ENCODE measurements at places on chromosomes 7 and 10.
A peak's percentile ranks its signal among the peaks of the same experiment; 100 is the strongest.

DNA sequence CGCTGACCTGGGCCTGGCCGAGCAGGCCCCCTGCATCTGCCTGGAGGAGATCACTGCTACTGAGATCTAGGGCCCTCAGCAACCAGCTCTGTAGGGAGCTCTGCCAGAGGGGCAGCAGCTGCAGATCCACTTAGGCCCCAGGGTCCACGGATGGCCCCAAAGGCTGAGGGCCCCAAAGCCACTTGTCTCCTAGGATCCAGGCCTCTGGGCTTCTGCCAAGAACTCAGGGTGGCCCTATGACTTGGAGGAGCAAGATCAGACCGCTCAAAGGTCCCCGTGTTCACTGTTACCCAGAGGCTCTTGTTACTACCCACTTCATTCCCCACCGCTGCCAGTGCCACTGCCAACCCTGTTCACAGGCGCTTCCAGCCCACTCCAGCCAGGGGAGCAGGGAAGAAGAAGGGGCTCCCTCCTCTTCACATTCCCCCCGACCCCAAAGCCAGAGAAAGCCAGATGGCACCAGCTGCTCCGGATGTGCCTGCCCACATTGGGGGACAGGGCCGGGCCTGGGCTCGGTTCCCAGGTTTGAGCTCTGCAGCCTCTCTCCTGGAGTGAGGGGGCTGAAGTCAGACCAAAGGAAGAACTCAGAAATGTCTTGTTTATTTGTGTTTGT is 7.6 kb downstream of the LZTS2 start:
- no peak for DNase-seq

DNA sequence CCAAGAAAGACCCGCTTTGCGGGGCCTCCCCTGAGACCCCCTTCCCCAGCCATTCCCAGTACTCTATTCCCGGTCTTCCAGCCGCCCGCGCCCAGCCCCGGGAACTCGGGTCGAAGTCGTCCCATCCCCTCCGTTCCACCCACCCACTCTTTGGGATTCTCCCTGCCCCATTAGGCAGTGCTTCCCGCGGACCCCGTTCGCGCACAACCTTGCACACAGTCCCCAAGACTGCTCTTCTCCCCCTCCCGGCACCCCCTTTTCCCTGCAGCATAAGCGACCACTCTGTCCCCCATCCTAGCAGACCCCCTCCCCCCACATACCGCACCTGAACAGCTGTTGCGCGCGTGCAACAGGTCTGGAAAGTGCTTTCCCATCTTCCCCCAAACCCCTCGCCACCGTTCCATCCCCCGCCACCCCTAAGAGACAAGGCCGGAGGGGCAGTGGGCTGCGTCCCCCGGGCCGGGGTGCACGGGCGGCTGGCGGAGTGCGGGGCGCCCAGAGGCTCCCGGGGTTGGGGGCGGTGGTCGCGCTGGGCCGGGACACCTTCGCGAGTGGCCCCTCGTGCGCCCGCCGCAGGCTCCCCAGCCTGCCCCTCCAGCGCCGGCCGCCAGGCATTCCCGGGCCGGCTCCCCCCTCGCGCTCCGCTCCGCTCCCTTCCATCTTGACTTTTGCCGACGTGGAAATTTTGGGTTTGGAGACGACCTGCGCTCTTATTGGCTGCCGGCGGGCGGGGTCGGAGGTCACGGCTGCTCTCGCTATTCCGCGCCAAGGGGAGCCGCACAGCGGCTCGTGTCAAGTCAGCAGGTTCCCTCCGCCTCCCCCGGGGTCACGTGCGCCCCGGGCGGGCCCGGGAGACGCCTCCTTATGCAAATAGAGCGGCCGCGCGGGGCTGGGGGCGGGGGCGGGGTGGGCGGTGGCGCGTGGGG is 201.2 kb upstream of the NFE2L3 start:
- DNase-seq, result peak; percentile 78

GRCh38 chr7:4718075-4718474 is 36.0 kb downstream of the FOXK1 start:
- no peak for DNase-seq

- DNase-seq, result no peak
Observed at GRCh38 chr7:98753989-98754479, 115.8 kb downstream of the TMEM130 start.

DNA sequence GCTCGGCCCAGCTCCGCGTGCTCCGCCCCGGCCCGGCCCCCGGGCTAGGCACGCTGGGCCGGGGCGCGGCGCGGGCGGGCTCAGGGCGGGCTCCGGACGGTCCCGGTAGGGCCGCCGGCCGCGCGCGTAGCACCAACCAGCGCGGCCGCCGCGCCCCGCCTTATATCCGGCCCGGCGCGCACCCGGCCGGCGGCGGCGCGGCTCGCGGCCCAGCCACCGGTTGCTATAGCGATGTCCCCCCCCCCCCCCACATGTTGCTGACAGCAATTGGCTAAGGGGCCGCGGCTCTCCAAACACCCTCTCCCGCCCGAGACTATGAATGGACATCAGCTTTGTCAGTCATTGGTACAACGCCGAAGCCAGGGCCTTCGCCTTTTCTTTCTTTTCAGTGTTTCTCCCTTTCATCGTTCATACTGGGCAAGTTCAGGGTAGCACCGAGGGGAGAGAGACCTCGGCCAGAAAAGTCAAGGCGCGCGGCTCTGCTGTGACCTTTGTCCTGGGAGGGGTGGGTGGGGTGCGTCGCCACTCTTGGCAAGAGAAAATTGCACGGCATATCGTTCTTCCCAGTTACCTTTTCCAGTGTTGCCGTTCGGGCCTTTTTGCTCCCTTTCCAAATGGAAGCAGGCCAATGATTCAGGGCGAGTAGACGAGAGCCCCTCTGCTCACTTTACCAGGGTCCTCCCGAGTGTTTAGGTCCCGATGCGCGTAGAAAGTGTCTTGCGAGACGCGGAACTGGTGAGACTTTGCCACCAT is 354.2 kb downstream of the DNAJB6 start:
- DNase-seq, result no peak

DNA sequence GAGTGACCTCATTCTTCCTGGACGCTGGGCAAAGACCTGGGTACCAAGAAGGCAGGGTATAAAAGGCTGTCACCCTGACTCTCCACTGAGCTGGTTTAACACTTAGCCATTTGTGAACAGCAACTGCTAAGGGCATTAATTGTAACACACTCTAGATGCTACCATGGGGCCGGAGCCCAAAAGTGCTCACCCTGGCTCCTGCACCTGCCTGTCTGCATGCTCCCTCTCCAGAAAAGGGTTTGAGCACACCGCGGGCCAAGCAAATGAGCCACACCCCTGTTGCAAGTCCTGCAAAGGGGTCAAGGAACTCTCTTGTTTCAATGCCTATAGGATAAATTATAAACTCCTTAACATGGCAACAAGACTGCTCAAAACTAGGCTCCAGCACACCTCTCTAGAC is 114.8 kb downstream of the TEX36 start:
- DNase-seq, result no peak

DNA sequence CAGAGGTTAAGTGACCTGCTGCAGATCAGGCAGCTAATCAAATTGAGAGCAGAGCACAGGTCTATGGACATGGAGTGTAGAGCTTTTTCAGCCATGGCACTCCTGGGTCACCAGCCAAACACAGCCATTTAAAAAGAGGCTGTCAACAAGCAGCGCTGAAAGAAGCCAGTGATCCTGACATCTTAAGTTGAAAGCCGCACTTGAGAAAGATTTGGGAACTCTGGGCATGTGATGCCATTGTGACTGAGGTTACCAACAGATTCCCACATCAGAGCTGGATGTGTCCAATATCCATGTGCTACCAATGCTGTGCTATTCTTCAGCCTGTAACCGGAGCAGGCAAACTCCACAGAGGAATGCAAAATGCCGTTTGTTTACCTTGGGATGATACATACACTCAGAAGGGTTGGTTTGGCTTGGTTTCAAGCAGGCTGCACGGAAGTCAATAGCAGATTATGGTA is 56.2 kb upstream of the ABLIM1 start:
- DNase-seq, result no peak

DNA sequence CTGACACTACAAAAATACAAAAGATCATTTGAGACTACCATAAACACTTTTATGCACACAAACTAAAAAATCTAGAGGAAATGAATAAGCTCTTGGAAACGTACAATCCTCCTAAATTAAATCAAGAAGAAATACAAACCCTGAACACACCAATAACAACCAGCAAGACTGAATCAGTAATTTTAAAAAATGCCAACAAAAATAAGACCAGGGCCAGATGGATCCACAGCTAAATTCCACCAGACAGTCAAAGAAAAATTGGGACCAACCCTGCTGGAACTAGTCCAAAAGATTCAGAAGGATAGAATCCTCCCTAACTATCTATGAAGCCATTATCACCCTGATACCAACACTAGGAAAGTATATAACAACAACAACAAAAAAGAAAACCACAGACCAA is 277.4 kb downstream of the AGMO start:
- DNase-seq, result no peak

GRCh38 chr10:661597-662222 is 27.8 kb downstream of the DIP2C start:
- DNase-seq, result no peak

DNA sequence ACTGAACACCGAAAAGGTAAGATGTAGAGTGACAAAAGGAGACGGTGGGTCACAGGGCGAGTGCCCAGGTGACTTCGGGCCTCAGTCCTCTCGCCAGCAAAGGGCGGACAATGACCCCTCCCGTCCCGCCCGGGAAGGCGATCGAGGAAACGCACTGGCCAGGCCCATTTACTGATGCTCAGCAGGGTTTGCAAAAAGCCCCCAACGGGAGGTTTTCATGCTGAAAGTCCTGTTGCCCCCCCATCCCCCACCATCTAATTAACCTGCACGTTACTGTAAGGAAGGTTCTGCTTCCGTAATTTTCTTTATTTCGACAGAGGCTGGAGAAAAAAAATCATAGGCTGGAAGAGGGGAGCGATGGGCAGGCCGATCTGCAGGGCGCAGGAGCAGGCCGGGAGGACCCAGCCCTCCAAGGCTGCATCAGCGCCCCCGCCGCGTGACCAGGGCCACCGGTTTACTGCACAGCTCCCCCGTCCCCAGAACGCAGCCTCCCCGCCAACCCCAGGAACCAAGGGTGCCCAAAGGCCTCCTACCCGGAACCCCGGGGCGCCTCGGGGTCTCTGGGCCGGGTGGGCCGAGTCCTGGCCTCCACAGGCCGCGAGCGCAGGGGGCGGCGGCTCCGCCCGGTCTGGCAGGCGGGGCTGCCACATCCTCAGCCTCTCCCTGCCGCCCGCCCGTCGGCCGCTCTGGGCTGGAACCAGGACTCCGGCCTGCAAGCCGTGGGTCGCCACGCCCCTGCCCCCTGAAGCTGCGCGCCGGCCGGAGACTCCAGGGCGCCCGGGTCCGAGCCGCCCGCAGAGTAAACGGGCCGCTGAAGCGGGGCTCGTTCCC is 613 bp downstream of the OAT start:
- DNase-seq, result peak; percentile 27

DNA sequence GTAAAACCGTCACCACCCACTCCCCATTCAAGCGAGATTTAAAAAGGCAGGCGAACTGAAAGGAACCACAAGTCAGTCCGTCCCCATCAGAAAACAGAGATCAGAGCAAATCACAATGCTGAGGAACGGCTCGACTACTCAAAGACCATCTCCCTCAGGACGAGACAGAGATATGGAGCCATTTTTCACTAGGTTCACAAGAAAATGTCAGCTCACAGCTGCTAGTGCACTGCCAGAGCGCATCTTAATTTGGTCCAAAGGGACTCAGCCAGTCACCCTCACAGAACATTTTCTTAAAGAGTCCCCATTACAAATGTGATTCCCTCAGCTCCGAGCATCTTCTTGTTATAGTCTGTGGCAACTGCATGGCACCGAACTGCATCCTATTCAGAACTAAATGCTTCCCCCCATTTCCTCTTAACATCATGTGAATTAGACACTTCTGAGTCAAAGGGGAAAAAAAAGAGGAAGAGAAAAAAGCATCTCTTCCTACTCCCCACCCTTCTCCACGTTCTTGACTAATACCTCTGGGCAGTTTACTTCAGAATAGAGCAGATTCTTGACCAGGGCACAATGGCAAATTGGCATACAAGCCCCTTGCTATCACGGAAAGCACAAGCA is 683.9 kb downstream of the MAGI2 start:
- no peak for DNase-seq

- no peak for DNase-seq
Observed at GRCh38 chr10:90920986-90921666, at the start of gene ANKRD1. Gene ANKRD1, minus strand, starts transcription at chr10:90921087. Its CDS starts 60 bp downstream, at chr10:90921027.

GRCh38 chr7:40099837-40100236 is 34.6 kb downstream of the MPLKIP start:
- no peak for DNase-seq

GRCh38 chr7:103504505-103505135 is 58.6 kb upstream of the SLC26A5 start:
- no peak for DNase-seq

DNA sequence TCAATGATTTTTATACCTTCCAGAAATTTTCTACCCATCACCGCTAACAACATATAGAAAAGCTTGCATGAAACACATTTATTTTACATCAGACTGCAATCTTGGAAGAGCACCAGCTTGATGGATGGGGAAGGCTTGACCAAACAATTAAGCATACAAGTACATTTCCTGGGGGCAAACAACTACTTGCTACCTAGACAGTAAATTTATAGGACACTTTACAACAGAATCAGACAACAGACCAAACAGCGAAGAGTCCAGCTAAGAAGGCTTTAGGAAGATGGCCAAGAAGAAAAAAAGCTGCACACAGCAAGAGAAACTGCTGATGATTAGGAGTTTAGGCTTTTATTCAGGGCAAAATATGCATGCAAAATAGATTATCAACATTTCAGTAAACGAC is 8.0 kb downstream of the AASS start:
- no peak for DNase-seq

GRCh38 chr7:74464931-74465886 is 11.5 kb downstream of the GTF2IRD1 start:
- DNase-seq, result no peak

DNA sequence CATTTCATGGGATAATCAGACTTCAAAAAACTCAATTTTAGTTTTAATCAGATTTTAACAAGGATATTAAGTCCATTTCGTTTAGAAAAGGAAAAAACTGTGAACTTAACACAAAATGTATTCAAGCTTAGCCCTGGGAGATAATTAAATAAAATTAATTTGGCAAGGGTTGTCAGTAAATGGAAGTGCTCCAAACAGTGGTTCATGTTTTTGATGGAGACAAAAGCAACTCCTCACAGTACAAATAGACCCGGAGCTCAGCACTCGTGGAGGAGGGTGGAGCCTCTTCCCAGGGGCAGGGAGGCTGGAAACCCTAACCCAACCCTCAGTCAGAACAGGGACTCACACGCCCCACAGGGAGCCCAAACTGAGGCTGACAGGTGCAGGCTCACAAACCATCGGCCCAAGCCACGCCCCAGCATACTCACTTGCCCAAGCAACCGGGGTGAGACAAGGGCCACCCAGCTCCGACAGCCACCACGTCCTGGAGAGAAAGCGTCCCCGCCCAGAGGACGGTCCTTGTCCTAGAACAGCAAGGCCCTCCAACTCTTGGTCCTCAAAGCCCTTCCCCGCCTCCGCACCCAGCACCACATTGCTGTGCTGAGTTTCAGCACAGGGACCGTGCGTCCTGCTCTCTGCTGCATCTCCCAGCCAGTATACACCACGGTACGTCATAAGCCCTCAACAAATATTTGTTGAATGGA is 39.8 kb downstream of the MAD1L1 start:
- DNase-seq, result no peak

GRCh38 chr7:41491308-41491707 is 211.6 kb downstream of the INHBA start:
- DNase-seq, result no peak
